ENCODE measurements at places on chromosomes 5 and 9.
A peak's percentile ranks its signal among the peaks of the same experiment; 100 is the strongest.

DNA sequence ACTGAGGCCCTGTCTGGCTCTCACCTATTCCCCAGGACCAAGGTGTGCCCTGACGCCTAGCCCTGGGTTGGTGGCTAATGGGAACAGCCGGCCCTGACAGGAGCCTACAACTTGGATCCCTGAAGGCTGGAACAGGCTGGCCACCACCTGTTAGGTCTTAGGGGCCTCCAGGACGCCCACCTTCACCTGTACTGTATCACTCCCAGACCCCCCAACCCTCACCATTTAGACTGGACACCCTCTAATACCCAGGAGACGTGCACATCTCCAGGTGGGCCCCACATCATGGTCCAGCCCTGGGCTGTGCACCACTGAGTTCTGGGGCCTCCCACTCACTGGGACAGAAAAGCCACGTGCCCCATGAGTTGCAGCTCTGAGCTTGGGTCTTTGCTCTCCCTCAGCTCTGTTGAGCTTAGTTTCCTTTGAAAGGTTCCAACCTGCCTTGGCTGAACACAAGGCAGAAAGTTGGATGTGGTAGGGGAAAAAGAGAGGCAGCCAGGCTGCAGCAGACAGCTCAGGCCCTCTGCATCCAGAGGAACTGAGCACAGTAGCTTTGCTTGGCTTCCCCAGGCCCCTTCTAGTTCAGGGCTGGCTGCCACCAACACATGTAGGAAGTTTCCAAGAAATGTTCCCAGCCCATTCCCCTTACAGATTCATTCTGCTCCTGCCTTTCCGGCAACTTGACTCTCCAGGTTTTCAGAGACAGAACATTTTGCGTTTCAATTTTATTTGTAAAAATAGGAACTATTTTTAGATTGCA is 116.8 kb upstream of the TBC1D2 start:
- no peak for DNase-seq

DNA sequence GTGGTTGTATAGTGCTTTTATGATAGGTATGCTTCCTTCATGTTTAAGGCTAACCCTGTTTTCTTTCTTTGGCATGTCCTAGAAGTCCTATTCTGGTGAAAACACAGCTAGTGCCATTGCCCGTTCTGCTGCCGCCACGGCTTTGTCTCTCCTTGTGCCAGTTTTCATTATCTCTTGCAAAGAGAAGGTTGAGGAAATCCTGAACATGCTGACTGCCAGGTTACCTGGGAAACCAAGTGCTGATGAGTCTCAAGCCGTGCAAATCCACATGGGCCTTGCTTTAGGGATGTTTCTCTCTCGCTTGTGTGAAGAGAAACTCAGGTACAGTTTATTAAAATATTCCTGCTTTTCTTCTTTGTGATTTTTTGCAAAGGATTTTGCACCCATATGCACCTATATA is 102.2 kb downstream of the HACD4 start:
- no peak for DNase-seq

DNA sequence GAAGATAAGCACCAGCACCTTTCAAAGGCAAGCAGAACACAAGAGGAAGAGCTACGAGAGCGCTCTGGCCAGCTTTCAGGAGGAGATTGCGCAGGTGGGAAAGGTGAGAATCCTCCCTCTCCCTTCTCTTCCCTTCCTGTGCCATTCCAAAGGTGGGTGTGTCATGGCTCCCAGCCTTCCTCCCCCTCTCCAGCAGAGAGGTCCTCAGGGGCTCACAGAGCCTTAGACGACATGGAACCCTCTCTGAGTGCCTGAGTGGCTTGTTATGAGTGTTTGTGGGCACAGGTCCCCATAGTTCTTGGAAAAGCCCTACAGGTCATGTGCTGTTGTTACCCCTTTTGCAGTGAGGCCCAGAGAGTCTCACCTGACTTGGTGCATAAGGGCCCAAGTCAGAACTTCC is 5.8 kb downstream of the CCDC180 start:
- no peak for DNase-seq

- DNase-seq, result peak; percentile 2
Measured at GRCh38 chr5:150562832-150563231, 54.9 kb downstream of the NDST1 start.

GRCh38 chr5:93790401-93790800 is 49.0 kb upstream of the POU5F2 start:
- no peak for DNase-seq

GRCh38 chr5:74639807-74640449 is 600 bp downstream of the ENC1 start:
- peak; percentile 38 for DNase-seq

- no peak for DNase-seq
Measured at GRCh38 chr5:135589152-135589551, 10.4 kb upstream of the CXCL14 start.

DNA sequence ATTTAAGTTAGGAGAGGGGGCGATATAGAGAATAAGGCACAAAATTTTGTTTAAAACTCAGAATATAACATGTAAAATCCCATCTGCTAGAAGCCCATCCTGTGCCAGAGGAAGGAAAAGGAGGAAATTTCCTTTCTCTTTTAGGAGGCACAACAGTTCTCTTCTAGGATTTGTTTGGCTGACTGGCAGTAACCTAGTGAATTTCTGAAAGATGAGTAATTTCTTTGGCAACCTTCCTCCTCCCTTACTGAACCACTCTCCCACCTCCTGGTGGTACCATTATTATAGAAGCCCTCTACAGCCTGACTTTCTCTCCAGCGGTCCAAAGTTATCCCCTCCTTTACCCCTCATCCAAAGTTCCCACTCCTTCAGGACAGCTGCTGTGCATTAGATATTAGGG is 18.3 kb downstream of the MOCS2 start:
- DNase-seq, result no peak

- DNase-seq, result peak; percentile 41
Measured at GRCh38 chr5:159915904-159916840, at the start of gene ADRA1B. ADRA1B (plus strand) TSS chr5:159916482; CDS start chr5:159916906, 424 bp downstream.

DNA sequence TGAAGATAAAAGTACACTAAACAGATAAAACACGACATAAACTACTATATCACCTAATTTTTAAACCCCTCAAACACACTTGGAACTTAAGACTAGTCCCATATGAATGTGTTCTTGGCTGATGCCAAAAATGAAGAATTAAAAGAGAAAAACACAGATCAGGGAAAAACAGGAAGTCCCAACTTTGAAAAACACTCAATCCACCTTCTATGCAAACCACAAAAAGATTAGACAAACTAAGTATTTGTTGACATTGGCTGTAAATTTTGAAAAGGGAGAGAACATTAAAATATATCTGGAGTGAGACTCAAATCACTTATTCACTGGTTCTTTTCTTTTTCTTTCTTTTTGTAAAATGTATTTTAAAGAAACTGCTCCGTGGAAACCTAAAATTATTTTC is 81.4 kb downstream of the ANKH start:
- DNase-seq, result no peak

GRCh38 chr9:79568337-79569101 is 3.2 kb upstream of the TLE4 start:
- DNase-seq, result no peak

GRCh38 chr5:5178136-5178535 is 38.0 kb downstream of the ADAMTS16 start:
- DNase-seq, result no peak

DNA sequence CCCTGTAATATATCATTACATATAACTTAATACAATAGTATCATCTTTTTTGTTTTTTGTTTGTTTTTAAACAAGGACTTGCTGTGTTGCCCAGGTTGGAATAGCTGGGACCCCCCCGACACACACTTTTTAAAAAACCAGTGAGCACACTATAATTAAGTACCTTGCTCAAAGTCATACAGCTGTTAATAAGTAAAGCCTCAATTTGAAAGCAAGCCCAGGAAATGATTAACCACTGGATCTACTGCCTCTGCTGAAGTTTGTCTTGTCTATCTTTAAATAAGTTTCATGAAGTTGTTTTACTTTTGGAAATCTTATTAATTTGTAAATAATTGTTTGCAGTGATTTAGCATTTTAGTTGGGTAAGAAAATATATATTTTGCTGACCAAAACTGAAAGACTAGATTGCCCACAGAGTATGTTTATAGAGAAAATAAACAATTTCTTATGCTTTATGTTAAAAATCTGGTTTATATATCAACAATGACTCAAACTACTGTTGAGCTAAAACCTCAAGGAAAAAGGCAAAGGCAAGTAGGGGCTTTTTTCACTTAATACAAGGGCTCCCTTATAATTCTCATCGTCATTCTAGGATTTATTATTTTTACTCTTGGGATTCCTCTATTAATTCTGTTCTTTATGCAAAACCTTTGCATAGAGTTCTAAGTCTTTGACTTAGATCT is 5.8 kb upstream of the CARNMT1 start:
- DNase-seq, result no peak

- no peak for DNase-seq
Measured at GRCh38 chr9:101478906-101479305, 43.3 kb upstream of the ALDOB start.

DNA sequence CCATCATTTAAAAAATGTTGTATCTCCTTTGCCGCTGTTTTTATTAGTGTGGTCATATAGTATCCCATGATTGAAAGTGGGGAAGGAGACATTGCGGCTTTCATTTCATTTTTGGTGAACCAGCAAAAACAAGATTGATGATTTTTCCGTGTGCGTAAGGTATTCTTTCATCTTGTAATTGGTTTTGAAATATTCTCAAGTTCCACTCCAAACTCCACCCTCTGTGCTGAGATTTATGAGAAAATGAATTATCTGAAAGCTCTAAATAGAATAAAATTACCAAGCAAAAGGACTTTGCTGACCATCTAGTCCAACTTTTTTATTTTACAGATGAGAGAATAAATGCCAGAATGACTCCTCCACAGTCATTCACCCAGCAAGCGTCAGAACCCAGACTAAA is 103.1 kb upstream of the MPDZ start:
- no peak for DNase-seq
